Activated CD8-positive, alpha-beta T cell treated with anti-CD3 and anti-CD28 coated beads, Interleukin-2, amount 10 ng/mL, durations not matched to agents 7 days and 5 days (primary cell): ENCODE measurements at places on chromosomes 3 and 15. TPM values are rescaled to one million over a fixed set of nuclear protein-coding genes. Genes with fewer than 3 reads are reported as not detected.

DNA sequence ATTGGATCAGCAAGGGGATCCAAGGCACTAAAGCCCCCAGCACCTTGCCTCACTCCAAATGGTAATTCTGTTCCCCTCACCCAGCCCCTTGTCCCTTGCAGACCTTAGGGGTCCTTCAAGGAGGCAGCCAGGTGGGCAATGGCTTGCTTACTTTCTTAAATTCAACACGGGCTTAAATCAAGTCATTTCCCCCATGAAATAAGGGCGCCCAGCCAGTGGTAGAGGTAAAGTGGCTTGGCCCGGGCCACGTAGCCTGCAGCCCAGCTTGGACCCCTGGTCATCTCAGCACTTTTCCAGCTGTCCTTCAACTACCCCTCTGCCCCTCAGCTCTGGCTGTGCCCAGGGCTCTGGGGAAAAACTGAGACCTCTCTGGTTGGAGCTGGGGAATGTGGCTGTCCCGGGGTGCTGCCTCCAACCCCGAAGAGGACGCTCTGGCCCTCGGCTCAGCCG, 1.2 kb downstream of the PSTPIP1 start:
- no peak for DNase-seq

GRCh38 chr3:13204177-13204581, 130.9 kb upstream of the IQSEC1 start:
- no peak for DNase-seq

KLHL40 gene
- total RNA-seq = not detected

SPINK8 gene
- total RNA-seq = not detected
